Lower lobe of right lung (tissue), 2 donors: ENCODE measurements at places on chromosomes 6 and 20. TPM values are rescaled to one million over a fixed set of nuclear protein-coding genes. Genes with fewer than 3 reads are reported as not detected.

GRCh38 chr6:155638200-155638599 is 182.6 kb upstream of the NOX3 start:
- no peak overlapping the region for H3K4me3 ChIP-seq
- DNase-seq, result no peak
- no peaks in the 10 kb centered on the region for H3K27me3 ChIP-seq
- H3K4me1 ChIP-seq, result no peaks in the 10 kb centered on the region
- H3K27ac ChIP-seq, result no peak overlapping the region
- H3K36me3 ChIP-seq, result no peaks in the 10 kb centered on the region

GRCh38 chr6:27957516-27957915 is 475 bp downstream of the OR2B6 start:
- no peaks in the 10 kb centered on the region for H3K36me3 ChIP-seq
- no peak overlapping the region for H3K4me3 ChIP-seq
- DNase-seq, result no peak

The WRNIP1 gene
- 45.1 TPM for total RNA-seq

DNA sequence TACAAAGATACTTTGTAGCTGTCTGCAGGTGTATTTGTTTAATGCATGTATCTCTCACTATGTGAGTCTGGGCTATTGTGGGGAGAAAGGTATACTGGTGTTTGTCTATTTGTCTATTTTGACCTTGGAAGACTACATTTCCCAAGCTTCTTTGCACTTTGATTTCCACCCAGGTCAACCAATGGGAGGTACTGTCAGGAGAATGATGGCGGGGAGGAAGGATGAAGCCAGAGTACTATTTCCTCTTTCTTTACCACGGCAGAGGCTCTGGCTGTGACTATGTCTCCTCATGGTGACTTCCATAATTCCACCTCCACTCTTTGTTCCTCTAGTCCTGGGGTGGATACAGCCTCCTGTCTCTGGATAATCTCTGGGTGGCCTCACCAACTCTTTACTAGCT is 23.1 kb downstream of the LBP start:
- H3K27me3 ChIP-seq, result no peaks in the 10 kb centered on the region
- peaks cover 5% of the 10 kb centered on the region for H3K4me1 ChIP-seq
- no peak for DNase-seq
- H3K27ac ChIP-seq, result no peak overlapping the region
- H3K36me3 ChIP-seq, result no peaks in the 10 kb centered on the region

The LAMA2 gene
- total RNA-seq, result 49.6 TPM

- no peak overlapping the region for H3K4me3 ChIP-seq
- H3K27ac ChIP-seq, result no peak overlapping the region
- H3K4me1 ChIP-seq, result no peaks in the 10 kb centered on the region
These were observed 25.5 kb downstream of the ENTPD6 start for GRCh38 chr20:25220810-25221591.
